Transverse colon (tissue), 4 donors: ENCODE measurements at places on chromosomes 11 and 22.
A peak's percentile ranks its signal among the peaks of the same experiment; 100 is the strongest.

GRCh38 chr11:2304506-2305139, 2.8 kb downstream of the TSPAN32 start:
- DNase-seq: no peak

- DNase-seq: no peak
Measured at GRCh38 chr11:14625586-14626205, 17.9 kb upstream of the PDE3B start.

DNA sequence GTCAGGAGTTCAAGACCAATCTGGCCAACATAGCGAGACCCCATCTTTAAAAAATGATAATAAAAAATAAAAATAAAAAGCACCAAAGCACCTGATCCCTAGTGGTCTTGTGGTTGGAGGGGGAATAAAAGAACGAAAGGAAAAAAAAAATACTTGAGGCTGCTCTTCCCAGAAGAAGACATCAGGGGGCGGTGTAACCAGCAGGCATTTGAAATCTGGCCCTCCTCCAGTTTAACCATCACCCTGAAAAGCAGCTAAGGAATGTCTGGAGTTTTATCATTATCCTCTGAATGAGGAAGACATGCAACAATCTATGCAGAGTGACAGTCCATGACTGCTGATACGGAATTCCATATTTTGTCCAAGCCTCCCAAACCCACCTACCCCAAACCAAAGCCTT, 5.6 kb upstream of the KCTD17 start:
- no peak for DNase-seq

DNA sequence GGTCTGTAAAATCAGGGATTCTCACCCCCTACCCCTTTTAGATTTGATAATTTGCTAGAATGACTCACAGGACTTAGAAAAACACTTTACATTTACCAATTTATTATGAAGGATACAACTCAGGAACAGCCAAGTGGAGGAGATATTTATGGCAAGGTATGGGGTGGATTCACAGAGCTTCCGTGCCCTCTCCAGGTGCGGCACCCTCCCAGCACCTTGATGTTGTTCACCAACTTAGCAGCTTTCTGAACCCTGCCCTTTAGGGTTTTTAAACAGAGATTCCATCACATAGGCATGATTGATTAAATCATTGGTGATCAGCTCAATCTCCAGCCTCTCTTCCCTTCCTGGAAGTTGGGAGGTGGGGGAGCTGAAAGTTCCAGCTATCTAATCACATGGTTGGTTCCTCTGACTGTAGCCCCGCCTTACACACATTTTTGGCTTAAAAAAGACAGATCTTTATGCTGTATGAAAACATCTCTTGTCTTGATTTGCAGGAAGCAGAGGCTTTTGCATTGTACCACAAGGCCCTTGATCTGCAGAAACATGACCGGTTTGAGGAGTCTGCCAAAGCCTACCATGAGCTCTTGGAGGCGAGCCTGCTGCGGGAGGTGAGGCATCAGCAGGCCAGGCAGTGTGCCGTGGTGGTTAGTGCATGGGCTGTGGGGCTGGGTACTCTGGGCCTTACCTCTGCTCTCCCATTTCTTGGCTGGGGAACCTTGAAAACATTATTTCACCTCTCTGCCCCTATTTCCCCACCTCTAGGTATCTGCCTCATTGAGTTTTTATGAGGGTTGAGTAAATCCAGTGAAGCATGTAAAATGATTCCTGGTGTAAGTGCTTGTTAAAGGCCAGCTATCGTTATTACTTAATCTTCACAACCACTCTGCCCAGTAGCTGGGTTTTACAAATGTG, 27.0 kb downstream of the CABIN1 start:
- DNase-seq: no peak

- DNase-seq: no peak
Measured at GRCh38 chr22:38955926-38956325, 1.5 kb upstream of the APOBEC3A start.

DNA sequence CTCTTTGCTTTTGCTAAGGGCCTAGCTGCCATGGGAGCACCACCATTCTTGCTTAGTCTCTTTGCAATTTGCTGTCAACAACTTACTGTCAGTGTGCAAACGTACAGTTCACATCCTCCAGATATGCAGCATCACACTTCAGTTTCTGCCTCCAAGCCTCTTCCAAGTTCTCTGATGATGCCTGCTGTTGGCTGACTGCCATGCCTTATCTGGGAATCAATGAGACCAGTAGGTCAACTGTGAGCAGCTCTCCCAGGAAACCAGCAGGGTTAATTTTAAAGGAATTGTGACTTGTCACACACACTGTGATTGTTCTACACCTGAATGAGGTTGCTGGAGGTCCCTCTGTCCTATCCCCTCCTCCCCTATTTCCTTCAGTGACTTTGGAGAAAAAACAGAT, 56.0 kb downstream of the COPB1 start:
- peak; percentile 27 for DNase-seq

- no peak for DNase-seq
Measured at GRCh38 chr22:32627091-32627490, 152.5 kb downstream of the FBXO7 start.

GRCh38 chr22:45647532-45648225, 24.0 kb upstream of the ATXN10 start:
- no peak for DNase-seq

DNA sequence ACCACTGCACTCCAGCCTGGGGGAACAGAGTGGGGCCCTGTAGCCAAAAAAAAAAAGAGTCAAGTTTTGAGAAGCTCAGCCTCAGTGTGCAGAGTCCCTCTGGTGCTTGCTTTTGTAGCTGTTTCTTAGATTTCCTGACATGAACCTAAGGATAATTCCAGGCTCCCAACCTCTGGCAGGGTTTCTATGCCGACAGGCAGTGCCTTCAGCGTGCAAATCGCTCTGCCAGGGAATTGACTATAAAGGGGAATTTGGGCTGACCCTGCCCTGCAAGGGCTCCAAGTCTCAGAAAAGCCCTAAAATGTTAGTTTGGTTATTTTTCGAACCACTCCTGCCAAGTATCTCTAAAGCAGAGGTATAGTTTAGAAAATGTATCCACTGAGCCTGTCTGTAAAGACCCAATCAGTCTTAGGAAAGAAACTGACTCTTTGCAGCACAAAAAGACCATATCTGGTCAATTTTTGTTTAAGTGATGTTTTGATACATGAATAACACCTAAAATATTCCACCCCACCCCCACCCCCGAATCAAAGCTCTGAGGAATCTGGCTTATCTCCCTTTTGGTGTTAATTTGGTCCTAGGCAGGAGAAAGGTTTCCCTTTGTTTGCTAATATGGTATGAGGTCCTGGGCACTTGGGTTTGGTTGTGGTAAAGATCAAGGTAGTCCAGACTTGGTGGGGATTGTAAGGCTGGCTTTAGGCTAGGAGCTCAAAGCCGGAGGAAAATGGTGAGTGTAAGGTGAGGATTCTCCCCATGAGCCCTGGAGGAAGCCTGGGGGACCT, 49.7 kb downstream of the ANO1 start:
- no peak for DNase-seq

DNA sequence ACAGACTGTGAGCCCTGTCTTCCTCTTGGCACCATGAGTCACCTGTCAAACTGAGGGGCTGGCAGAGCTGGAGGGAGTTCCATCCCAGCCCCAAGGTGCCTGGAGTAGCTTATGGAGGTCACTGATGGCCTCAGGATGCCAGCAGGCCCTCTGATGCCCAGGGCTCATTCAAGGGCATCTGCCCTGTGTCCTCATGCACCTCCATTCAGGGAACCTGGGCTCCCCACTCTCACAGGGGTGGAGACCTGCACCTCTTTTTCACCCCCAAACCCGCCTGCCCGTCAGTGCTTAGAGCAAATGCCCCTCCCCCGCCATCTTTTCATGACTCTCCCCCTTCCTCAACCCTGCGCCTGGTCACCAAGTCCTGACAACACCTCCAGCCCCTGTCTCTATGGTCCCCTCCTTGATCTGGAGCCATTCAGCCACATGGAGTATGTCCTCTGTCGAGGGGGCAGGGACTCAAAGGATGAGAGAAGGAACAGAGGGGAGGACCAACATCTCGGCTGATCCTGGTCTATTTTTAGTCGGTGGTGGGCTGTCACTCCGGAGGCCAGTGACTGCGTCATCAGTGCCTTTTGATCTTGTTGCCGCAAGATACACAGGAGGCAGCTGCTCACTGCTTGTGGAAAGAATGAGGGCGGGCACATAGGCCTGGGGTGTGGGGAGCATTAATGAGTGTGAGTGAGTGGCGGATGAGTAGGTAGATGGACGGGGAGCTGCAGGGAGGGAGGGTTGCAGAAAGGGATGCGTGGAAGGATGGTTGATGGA, 72.2 kb downstream of the CDKN1C start:
- no peak for DNase-seq

DNA sequence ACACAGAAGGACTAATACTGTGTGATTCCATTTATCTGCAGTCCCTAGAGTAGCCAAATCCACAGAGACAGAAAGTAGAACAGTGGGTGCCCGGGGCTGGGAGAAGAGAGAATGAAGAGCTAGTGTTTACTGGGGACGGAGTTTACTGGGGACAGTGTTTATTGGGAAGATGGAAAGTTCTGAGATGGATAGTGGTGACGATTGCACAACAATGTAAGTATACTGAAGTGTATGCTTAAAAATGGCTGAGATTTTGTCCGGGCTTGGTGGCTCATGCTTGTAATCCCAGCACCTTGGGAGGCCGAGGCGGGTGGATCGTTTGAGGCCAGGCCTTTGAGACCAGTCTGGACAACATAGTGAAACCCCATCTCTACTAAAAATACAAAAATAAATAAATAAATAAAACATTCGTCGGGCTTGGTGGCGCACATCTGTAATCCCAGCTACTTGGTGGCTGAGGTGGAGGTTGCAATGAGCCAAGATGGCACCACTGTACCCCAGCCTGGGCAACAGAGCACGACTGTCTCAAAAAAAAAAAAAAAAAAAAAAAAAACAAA, 132.4 kb downstream of the CTTN start:
- DNase-seq: no peak

- DNase-seq: no peak
Measured at GRCh38 chr11:6057452-6057851, 26.9 kb upstream of the OR56A1 start.

GRCh38 chr22:30015229-30015797, 65.0 kb upstream of the HORMAD2 start:
- no peak for DNase-seq

DNA sequence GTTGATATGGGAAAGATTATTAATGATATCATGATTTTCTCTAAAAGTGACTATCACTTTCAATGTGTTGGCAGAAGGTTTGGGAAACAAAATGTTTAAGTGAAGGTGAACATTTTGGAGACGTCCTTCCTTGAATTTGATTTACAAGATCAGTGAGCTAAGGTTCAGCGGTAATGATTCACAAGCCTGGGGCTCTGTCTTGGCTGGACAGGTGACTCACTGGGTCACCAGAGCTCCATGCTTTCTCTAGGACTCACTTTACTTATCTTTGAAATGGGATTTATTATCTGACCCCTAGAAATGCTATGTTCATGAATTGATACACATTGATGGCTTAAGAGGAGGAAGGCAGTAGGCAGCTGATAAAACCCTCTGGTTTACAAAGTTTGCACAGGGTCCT, 437.5 kb downstream of the NTM start:
- no peak for DNase-seq

DNA sequence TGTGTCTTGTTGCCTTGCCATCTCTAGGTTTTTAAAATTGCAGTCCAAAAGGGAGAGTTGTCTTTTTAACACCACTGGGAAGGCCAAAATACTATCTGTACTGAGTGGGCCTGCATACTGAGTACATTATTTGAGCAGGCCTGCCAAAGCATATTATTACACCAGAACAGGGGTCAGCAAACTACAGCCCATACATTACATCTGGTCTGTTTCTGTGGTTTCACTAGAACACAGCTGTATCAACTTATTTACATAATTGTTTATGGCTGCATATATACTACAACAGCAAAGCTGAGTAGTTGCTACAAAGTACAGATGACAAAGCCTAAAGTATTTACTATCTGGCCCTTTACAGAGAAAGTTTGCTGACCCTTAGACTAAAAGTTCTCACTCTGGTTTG, 74.0 kb downstream of the USP35 start:
- no peak for DNase-seq

DNA sequence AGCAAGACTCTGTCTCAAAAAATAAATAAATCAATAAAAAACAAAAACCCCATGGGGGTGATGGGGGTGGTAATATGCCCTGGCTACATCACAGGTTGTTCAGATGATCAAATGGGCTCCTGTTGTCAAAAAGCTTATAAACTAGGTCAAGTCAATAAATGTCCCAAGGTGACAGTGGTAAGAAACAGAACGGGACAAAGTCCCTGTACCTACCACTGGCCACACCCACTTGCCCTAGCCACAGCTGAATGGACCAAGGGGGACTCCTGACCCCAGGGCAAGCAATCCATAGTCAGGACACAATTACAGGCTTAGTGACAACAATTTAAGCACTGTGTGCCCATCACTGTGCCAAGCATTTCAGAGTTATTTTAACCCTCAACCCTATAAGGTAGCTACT, 6.0 kb downstream of the NAGA start:
- peak; percentile 54 for DNase-seq

- DNase-seq: no peak
Measured at GRCh38 chr22:32233091-32233490, 22.1 kb downstream of the SLC5A4 start.

DNA sequence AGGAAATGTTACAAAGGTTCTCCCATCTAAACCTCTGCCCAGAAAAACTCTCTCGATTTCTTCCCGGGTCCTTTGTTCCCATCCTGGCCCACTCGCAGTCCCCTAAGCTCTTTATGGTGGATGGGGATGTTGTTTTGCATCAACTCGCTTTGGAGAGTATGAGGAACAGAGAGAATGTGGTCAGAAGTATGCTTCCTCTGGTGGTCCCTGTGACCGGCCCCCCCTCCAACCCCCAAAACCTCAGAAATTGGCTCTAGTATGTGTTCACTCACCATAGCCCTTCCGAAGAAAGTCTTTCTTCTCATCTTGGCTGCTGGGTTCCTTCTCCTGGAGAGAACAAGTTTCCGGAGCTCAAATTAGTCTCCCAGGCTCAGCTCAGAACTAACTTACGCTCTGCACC, 54.4 kb downstream of the GRAMD1B start:
- no peak for DNase-seq

- no peak for DNase-seq
Measured at GRCh38 chr22:49119551-49119952, 708.1 kb downstream of the BRD1 start.

GRCh38 chr22:31094021-31094551, 13.0 kb downstream of the SMTN start:
- DNase-seq: peak; percentile 13

DNA sequence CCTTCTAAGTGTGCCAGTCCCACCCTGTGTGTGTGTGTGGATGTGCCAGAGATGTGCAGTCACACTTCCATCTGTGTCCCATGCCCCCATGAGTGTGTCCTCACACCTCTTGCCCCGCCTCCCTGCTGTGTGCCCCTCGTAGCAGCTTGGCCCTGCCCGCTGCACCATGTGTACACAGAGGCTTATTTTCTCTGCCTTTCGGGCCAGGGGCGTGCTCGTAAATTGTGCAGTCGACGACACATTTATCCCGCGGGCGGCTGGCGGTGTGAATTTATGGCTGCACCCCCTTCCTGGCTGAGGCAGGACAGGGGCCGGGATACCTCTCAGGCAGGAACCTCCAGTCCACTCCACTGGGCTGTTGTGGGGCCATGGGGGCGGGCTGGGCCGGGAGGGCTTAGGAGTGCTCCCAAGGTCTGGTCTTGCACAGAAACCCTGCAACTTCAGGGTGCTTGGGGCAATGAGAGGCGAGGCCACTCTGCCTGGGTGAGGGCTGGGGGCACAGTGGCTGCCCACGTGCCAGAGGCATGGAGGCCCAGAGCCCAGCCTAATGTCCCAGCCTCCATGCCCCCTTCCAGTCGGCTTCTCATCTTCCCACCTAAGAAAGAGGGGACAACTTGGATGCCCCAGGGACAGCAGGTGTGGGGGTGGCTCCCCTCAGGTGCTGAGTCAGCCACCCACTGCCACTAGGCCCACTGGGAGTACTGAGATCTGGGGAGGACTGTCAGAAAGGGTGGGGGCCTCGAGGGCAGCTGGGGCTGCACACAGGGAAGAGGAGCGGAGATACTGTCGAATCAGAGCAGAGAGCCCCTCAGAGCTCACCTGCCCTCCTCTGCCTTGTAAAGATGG, 12.5 kb downstream of the GP1BB start:
- DNase-seq: no peak
